ENCODE measurements at places on chromosomes 2 and 18.

DNA sequence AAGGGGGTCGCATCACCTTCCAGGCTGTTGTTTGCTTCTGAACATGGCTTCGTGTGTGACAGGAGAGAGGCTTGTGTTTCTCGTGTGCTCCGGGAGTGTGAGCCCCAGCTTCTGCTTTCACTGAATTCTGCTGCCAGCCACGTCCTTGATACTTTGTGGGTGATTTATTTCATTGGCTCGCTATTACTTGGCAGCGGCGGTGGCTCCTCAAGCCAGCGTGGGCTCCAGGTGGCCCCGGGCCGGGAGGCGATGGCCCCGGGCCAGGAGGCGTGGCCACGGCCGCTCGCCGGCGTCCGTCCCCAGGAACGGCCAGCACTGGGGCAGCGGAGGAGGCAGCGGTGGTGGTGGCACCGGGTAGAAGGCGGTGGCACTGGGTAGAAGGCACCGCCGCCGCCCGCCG lies 63.1 kb downstream of the NAPG start:
- DNase-seq, result no peak

- no peak for DNase-seq
Observed at GRCh38 chr2:45047301-45047700, 38.0 kb upstream of the SIX2 start.

DNA sequence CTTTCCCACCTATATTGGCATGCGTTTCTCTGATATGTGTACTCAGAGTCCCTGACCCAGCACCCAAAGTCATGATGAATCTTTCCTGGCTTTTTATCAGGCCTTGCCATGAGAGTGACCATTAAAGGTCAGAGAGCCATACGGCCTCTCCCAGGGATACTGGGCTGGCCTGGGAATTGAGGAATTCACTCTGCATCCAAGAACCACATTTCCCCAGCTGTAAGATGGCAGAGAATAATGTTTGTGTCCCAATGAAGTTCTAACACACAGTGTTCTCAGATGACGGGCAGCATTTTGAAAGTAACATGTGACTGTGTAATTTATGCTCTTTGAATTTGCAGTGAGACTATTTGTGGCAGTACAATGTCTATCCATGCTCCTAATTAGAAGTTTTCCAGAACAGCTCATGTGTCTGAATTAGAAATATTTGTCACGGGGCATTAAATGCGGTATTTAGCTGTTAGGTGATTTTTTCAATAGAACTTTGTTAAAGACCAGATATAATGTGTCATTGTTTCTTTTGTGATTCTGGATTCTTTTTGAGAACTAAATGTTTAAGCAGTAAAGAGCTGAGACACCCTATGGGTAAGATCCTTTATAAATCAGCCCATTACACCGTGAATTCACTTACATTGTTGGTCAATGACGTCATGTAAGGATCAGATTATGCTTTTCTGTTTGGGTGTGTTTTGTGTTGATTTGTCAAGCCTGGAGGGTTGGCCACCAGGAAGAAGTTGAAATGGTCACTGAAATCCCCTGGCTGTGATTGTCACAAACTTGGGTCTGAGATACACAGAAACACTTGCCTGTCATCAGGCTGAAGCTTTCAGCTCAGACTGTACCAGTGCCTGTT lies 7.3 kb upstream of the SLC3A1 start:
- no peak for DNase-seq

- DNase-seq, result no peak
Observed at GRCh38 chr2:242011991-242012764, 142.6 kb downstream of the RTP5 start.

DNA sequence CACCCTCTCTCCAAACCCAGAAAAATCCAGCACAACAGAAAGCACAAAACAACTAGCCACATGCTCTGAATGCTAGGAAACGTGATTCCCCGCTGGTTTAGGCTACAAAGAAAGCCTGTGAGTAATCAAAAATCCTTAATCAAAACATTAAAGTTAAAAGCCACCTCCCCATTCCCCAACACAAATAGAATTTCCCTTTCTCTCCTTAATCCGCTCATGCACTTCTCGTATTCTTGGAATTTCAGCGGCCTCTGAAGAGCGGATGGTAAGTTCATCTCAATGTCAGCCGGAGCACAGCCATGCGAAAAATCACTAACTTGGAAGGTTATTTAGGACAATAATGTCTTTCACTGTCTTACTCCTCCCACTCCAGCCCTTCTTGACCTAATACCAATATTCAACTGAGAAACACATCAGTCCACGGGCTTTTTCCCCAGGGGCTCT lies 126.7 kb downstream of the OSBPL1A start:
- no peak for DNase-seq

DNA sequence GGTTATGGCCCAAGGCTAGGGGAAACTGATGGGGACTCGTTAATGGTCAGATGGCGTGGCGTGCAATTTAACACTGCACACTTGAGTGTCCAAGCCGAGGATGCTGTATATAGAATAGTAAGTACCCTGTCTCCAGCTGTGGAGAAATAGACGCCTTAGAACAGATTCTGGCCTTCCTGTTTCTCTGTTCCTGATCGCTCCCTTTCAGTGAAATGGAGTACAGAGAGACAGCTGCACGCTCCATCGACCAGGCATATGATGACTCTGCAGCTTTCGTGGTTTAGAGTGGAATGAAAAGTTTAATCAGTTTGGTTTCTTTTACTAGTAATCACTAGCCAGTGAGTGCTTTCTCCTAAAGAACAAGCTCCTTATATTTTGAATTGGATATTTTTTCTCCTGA lies 213.4 kb downstream of the NEDD4L start:
- no peak for DNase-seq

DNA sequence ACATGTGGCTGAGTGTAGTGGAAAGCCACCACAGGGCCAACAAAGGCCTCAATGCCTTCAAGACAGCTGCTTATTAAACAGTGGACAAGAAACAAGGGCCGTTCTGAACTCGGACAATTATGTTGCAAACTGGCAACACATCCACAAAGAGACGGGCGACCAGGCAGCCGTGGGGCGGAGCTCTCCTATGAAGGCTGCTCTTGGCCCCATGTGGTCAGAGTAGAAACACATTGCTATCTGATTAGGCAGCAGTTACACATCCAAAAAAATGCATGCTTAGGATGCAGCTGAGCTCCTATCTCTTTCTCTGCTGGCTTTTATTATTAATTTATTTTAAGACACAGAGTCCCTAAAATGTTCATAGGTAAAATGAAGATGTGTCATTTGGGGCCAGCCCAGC lies 163.4 kb downstream of the TMEM163 start:
- DNase-seq, result peak; percentile 49

- no peak for DNase-seq
Observed at GRCh38 chr2:234714711-234715110, 217.8 kb upstream of the ARL4C start.

DNA sequence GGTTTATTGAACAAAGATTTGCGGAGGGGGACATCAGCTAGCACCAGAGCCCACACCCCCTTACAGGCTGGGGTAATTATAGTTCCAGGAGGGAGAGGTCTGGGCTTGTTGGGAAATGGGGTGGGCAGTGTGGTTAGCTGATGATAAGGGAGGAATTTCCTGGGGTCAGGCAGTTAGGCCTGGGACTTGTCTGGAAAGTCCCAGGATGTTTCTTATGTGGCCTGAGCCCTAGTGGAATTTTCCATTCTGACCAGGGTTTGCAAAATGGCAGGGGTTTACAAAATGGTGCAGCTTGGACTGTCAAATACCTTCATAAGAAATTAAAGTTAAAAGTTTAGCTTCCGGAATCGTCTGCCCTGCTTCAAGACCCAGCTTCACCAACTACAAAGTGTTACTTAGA lies 199.1 kb downstream of the FBXO15 start:
- DNase-seq, result no peak

DNA sequence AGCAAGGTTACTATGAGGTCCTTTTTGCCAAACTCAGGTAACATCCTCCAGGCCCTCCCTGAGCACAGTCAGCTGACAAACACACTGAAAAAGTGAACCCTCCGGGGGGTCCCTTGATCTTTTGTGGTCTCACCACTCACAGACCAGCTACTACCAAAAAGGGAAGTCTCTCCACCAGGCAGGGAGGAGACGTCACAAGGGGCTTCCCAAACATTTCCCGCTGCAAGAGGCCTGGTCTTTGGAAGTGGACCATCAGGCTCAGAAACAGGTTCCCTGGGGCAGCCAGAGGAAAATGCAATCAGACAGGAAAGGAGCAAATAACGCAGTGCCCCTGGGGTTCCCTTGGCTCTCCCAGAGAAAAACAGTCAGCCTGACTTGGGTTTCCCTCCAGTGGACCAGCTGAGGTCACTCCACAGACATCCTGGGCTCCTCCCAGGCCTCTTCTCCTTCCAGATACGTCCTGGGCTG lies 38.7 kb upstream of the POMC start:
- DNase-seq, result peak; percentile 10

DNA sequence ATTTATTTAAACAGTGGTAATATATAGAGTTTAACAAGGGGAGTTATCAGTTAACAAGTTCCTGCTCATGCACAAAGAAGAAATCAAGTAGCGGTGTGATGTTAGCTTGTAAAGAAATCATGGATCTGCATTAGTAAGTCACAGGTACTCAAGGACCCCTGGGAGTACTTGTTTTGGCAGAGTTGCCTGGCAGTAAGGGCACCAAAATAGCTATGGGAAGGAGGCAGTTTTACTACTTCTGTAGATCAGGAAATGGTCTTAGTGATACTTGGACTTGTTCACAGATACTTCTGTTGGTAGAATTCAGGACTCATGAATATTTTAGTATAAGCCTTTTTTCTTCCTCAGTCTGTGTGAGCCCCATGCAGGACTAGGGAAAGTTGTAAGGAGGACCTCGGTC lies 107.3 kb upstream of the IL1R2 start:
- DNase-seq, result no peak

- no peak for DNase-seq
Observed at GRCh38 chr2:12728221-12728777, 11.6 kb downstream of the TRIB2 start.

- no peak for DNase-seq
Observed at GRCh38 chr2:46818141-46818621, 97.4 kb downstream of the MCFD2 start.

DNA sequence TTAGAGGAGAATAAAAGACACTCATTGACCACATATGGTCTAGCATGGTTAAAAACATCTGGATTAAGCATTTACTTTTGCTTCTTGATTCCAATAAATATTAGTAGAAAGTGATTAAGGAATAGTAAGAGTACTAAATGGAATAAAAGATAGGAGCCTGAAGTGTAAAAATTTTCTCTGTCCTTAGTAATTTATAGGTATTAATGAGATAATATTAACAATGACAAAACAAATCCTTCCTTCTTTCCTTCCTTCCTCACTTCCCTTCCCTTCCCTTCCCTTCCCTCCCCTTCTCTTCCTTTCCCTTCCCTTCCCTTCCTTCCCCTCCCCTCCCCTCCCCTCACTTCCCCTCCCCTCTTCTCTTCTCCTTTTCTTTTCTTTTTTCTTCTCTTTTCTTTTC lies 797.5 kb upstream of the NRXN1 start:
- no peak for DNase-seq

DNA sequence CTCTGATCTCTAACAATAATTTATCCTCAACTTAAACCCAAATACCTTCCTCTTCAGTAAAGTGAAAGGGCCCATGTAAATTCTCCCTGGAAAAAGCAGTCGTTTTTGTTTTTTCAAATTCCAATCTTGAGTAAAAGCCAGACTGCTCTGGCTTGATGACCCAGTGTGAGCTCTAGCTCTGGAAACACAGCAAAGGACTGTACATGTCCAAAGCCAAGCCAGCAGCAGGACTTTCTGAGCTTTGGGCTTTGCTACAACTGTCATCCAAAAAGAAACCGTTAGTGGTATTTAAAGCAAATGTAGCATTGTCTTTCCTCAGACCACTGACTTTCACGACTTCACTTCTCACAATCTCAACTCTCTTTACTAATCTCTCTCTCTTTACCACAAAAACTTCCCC lies 25.4 kb downstream of the SH3YL1 start:
- DNase-seq, result no peak

DNA sequence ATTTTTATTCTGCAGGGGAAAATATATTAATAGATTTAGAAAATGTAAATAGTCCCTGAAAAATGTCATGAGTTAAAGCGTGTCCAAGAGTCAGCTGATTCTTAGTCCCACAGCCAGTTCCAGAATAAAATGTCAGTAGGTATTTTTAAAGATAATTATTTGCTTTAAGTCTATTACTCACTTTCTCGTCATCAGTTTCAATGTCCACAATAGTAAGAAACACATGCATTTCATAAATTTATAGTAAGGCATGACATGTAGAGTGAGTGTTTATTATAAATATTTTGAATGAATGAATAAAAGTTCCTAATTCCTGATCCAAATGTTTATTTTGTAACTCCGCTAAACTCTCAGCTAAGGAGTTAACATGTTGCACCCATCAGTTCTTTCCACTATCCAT lies 1044.0 kb upstream of the PIK3C3 start:
- DNase-seq, result no peak

DNA sequence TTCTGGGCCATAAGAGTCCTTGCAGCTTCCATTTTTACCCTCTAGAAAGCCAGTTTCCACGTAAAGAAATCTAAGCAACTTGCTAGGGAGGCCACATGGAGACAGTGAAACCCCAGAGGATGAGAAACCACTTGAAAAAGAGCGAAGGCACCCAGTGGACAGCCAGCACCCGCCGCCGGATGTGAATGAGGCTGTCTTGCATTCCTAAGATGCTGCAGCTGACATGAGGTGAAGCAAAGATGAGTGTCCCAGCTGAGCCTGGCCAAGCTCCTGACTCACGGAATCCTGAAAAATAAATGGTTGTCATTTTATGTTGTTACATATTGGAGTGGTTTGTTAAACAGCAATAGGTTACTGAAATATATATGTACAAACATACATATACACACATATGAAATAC lies 65.9 kb upstream of the STPG4 start:
- DNase-seq, result no peak

DNA sequence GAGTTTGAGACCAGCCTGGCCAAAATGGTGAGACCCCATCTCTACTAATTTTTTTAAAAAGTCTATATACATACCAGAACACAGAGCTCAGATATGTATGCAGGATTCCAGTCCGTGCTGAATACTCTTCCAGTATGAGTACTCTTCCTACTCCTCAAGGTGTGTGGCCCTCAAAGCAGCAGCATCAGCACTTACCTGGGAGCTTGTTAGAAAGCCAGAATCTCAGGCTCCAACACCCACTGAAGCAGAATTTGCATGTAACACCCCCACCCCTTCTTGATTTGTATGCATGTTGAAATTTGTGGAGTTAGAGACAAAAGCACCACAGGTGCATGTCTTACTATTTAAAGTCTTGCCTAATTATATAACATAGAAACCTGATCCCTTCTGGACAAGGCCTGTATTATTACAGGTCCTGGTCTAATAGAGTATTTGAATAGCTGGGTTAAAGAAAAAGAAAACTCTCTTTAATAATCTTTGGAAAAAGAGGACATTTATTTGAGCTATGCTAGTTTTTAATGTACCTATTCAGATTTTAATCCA lies 50.3 kb upstream of the NFE2L2 start:
- peak; percentile 82 for DNase-seq

- DNase-seq, result no peak
Observed at GRCh38 chr2:236265675-236266074, 1.5 kb upstream of the ASB18 start.
